Mammary epithelial cell (primary cell): ENCODE measurements at places on chromosomes 7 and 10.

DNA sequence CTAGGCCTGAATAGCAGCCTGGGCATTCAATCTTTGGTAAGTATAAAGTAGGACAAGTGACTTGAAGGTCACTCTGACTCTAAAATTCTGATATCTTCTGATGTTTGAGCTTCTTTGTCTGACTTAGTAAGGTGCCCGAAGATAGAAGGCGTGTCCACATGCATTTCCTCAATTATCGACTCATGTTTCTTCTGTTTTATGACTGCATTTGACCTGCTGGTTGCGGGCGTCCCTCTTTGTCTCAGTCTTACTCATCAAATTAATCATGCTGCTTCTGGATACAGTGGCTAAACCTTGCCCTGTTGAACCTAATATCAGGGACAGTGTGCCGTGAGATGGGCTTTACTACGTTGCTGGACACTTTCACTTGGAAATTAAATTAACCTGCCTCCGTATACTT, 534.1 kb downstream of the SDK1 start:
- peak; percentile 74 for DNase-seq

DNA sequence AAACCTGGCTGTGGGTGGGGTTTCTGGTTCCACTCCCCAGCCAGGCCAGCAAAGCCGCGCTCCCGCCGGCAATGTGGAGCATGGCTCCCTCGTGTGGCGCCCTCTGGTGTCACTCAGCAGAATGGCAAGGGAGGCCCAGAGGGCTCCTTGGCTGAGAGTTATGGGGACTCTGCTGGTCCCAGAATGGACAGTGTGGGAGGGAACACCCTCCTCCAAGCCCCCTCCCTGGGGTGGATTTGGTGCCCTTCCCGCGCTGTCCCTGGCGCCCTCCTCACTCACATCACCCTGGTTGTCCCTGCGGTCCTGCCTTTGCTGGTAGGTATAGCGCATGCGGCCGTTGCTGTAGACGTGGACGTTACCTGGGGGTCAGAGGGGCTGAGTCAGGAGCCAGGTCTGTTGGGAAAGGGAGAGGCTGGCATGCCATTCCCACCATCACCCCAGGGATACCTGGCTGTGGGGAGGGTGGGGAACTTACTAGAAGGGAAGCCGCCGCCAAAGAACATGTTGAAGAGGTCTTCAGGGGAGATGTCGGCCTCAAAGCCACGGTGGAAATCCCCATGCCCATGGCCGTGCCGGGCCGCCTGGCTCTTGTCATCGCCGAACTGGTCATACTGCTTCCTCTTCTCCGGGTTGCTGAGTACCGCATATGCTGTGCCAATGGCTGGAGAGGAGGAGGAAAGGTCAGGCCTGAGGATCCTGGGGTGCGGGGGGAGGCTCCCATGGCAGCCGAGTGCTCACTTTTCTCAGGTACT, 14.0 kb downstream of the DNAJB12 start:
- DNase-seq = no peak

- no peak for DNase-seq
Observed at GRCh38 chr7:2975821-2976371, 67.8 kb downstream of the CARD11 start.

DNA sequence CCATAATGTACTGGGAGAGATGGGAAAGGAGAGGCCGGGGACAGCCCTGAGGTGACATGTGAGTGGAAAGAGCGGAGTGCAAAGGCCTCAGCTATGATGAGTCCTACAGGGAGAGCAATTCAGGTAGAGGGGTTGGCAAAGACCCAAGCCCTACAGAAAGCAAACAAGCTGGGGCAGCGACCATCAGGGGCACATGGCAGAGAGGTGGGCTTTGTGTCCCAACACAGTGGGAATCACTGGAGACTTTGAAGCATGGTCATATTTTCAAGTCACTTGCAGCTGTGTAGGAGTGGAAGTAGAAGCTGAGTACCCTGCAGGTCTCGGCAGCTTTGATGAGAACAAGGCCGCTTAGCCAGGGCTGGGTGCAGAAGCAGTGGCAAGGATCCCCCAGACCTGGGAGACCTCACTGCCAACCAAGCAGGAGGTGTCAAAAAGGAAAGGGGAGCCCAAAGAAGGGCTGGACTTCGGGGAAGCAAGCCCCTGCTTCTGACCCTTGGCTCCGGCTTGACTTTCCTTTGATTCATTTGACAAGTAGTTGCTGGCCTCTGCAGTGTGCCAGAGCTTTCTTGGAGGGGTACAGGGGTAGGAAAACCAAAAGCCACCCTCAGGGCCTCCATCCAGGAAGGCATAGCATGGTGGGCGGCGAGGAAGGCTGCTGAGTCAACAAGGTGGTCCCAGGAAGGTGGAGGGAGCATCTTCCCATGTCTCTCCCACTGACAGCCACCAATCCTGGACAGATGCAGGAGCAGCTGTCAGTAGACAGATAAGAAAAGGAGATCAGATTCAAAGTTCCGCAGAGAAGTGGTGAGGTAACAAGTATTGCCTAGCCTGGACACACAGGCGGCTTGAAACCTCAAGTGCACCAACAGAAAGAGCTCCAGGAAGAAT, 1.9 kb upstream of the PGAM2 start:
- no peak for DNase-seq

GRCh38 chr7:112881-113280, 79.5 kb upstream of the FAM20C start:
- DNase-seq = peak; percentile 32

DNA sequence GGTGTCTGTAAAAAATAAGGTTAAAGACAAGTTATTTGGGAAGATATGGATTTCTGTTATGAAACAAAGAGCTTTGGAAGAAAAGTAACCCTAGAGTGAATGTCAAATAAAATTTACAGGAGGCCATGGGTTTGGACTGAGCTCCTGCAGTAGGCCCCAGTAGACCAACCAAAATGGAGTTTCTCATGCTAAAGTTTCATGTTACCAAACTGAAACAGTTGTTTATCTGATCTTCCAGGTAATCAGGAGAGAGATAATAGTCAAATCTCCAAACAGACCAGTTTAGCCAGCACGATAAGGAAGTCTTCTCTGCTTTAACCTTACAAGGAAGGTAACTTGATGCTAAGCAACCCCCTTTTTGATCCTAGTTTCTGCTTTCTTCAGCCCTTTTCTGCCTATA, 60.7 kb upstream of the ICA1 start:
- DNase-seq = no peak

- DNase-seq = no peak
Observed at GRCh38 chr7:131354390-131354789, 26.7 kb downstream of the MKLN1 start.

- DNase-seq = no peak
Observed at GRCh38 chr7:142546452-142546851, 202.8 kb upstream of the PRSS1 start.

GRCh38 chr7:90726623-90727022, 130.5 kb downstream of the CDK14 start:
- DNase-seq = peak; percentile 26

DNA sequence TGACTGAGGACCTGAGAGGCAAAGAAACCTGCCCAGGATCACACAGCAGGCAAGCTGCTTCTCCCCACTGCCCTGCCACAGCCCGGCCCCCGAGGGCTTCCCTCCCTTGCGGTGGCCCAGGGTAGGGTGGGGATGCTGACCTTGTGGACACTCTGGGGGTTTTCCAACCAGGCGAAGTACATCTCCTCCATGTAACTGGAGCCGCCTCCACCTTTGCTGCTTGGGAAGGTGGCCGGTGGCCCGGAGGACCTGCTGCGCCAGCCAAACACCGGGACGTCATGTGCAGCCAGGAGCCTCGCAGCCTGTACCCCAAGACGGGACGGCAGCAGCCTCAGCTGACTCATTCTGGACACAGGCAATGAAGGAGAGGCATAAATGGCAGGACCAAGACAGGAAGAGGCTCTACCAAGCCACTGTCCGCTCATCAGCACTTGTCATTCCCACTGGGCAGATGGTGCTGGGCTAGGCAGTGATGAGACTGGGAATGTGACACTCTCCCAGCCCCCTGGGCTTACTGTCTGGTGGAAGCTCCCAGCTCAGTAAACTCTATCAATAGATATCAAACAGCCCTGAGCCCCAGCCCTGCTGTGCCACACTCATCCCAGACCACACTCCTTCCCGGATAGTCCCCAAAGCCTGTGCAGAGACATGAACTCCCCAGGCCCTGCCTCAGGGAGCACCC, 3.7 kb downstream of the OGDHL start:
- DNase-seq = no peak

DNA sequence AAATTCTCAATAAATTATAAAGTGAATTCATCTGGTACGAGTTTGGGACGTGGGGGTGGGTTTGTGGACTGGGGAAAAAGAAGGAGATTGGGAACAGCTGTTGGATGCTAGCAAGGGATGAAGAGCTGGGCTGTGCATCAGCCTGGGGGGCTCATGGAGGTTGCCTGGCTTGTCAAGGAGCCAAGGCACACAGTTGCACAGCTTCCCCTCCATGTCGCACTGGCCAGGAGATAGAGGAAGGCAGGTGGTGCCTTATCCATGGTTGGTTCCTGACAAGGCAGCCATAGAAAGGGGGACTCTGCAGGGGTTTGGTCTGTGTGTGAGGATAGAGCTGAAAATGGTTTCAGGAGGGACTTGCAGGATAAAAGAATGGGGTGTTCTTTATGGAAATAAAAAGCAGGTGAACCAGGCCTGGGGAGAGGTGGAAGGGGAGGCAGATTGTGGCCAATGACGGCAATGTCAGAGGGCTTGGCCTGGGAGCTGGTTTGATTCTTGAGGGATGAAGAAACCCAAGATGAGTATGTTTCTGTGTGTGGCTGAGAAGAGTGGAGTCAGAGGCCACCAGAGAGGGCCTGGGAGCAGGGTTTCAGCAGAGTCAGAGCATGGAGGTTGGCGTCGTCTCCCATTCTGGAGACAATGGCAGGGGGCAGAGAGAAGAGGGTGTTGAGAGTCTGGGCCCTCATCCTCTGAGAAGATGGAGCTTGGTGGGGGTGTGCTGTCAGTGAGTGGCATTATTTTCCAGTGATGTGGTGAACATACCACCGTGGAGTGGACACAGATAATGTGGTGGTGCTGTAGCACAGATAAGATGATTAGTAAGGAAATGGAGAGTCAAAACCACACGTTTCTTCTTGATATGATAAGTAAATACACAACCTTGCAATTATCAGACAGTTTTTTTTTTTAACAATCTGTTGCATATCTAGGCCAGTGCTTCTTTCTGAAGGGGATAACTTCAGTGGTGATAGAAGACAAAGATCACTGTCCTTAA, 108.2 kb downstream of the PTPN20 start:
- DNase-seq = no peak

- no peak for DNase-seq
Observed at GRCh38 chr10:60395711-60396110, 6.0 kb upstream of the ANK3 start.

- DNase-seq = no peak
Observed at GRCh38 chr10:102726274-102726673, 11.8 kb downstream of the SFXN2 start.

DNA sequence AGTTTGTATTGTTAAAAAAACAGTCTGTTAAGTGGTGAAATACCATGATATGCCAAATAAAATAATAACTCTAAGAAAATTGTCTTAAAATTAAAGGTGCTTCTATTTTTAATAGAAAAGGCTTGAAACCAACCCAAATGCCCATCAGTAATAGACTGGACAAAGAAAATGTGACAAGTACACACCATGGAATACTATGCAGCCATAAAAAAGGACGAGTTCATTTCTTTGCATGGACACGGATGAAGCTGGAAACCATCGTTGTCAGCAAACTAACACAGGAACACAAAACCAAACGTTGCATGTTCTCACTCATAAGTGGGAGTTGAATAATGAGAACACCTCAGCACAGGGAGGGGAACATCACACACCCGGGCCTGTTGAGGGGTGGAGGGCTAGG, 7.1 kb downstream of the CNTNAP2 start:
- DNase-seq = no peak

- no peak for DNase-seq
Observed at GRCh38 chr7:108094346-108094745, 35.8 kb downstream of the LAMB4 start.

DNA sequence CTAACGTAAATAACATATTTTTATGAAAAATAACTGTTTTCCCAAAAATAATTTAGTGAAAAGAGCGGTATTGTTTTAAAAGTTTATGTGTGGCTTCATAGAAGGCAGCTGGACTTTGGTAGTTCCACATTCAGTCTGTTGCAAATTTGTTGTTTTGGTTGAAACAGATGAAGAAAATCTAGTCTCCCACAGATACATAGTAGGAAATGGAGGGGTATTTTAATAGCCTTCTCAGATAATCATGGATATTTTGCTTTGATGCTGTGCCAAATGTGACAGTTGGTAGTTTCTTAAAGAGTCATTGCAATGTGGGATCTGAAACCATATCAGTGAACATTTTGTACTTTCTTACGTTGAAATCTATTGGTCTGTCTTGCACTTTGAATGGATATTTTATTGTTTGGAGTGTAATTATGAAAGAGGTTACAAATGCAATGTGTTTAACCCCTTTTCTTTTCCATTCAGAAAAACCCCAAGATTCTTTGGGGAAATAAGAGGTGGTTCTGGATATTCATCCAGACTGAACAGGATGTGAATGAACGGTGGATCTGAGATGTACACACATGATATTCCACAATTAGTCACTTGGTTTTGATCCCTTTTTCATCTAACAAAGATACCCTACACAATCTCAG, 10.4 kb downstream of the ZNF365 start:
- DNase-seq = peak; percentile 89

DNA sequence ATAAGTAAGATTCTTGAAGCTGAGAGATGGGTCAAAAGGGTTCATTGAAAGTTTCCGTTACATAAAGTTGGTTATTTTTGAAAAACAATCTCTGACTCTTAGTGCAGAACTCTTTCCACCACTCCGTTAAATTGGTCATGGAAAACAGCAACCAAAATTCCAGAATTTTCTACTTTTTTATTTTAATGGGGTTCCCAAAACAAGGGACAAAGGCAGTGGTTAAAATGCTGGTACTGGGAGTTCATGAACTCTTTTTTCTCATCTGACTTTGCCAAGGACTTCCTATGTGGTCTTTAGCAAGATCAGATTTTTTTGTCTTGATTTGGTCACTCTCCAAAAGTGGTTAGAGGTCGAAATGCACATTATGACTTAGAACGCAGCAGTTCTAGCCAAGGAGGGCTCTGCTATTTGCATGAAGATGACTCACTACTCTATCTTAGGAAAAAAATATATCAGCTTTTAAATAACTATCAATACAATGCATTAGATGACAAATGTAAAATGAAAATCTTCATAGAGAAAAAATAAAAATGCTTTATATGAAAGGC, 145.7 kb downstream of the REEP3 start:
- DNase-seq = peak; percentile 49

DNA sequence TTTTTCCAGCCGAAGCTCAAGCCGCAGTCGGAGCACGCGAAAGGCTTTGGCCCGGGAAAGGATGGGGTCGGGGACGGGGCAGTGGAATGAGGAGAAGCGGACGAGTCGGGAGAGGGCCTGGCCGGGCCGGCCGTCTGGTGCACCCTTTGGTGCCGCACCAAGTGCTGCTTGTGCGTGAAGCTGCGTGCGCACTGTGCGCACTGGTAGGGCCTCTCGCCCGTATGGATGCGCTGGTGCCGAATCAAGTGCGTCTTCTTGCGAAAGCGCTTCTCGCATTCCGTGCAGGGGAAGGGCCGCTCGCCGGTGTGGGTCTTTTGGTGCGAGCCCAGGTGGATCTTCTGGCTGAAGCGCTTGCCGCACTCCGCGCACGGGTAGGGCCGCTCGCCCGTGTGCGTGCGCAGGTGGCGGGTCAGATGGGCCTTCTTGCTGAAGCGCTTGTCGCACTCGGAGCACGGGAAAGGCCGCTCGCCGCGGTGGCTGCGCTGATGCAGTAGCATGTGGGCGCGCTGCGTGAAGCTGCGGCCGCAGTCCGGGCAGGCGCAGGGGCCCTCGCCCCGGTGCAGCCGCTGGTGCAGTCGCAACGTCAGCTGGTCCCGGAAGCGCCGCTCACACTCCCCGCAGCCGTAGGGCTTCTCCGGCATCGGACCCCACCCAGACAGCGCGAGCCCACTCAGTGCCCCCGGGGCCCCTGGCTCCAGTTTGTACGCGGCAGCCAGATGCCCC, 7.8 kb downstream of the ZNF467 start:
- no peak for DNase-seq
